ENCODE measurements at places on chromosomes 3 and 15.

GRCh38 chr3:59601486-59601885, 551.7 kb upstream of the CFAP20DC start:
- DNase-seq, result no peak

DNA sequence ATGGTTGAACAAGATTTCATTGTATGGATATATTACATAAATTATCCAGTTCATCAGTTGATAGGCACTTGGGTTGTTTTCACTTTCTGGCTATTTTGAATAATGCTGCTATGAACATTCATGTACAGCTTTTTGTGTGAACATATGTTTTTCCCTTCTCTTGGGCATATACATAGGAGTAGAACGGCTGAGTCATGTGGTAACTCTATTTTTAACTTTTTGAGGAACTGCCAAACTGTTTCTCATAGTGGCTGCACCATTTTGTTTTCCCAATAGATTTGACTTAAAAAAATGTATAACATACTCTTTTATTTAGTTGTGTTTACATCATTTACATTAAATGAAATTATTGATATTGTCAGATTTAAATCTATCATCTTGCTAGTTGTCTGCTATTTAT, 28.8 kb upstream of the RFX7 start:
- no peak for DNase-seq

DNA sequence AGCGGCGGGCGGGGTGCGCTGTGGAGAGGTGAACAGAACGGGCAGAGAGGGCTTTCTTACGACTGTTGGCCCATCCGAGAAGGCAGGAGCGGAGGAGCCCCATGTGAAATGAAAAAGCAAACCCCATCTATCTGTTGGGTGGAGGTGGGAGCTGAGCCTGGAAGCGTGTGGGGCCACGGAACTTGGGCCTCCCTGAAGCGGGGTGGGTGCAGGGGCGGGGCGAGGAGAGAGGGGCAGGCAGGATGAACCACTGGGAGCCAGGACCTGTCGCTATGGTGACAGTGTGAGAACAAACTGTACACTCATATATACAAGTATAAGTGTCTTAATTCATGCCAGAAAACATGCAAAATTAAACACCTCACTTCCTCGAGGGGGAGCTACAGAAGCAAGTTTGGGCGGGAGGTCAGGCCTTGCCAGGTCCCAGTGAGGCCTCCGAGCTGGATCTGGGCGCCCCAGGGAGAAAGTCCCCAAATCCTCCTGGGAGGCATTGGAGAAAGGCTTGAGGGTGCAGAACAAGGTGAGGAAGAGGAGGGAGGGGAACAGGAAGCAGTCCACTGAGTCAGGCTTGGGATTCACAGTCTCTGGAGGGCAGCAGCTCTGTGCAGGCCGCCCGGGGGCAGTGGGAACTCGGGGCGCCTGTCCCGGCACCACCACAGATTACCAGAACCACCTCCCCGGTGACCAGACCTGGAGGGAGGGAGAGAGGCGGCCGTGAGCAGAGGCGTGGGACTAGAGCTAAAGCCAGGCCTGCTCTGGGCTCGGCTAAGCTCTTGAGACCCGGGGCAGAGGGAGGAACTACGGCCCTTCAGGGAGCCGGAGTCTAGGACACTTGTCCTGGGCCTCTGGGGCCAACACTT, 34.8 kb downstream of the RBPMS2 start:
- no peak for DNase-seq

GRCh38 chr3:114417675-114418074, 123.8 kb downstream of the TIGIT start:
- no peak for DNase-seq

DNA sequence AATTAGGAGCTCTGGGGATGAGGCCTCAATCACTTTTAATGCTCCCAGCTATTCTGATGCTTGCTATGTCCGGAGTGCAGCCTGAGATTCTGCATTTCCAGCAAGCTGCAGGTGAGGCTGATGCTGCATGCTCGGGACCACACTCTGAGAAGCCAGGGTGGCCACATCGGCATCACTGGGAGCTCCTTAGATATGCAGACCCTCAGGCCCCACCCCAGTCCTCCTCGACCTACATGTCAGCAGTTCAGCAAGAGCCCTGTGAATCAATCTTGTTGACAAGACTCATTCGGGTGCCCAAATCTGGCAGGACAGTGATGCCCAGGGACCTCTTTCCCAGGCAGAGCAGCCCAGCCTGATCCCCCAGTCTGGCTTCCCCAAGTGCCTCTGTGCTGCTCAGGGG, 44.1 kb upstream of the LCTL start:
- DNase-seq, result no peak

GRCh38 chr15:70701171-70701570, 62.2 kb downstream of the UACA start:
- DNase-seq, result no peak

DNA sequence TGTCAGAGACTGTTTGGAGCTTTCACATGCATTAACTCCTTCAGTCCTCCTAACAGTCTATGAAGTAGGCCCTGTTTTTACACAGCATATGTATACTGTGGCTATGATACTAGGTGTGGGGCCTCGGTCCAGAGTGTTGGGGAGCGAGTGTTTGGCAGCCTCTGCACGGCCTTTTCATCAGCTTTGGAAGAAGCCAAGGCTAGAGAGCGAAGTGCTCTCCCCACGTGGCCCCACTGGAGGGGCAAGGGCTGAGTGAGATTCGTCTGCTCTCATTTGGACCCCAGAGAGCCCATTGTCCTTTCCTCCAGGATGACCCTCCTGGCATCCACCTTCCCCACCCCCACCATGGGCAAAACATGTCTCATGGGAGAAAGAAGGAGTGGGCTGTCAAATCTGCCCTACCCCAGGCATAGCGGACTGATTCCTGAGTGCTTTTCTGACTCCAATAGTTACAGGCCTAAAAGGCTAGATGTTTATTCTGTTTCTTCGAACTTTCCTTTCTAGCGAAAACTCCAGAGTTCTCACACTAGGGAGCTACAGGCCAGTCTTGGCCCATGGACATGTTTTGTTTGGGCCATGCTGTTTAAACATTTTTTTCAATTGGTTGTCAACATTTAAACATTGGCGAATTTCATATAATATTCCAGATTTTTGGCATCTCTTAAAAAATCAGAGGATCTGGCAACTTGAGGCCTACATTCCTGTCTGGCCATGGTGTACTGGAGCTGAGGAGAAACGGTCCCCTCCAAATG, 76.0 kb downstream of the EEFSEC start:
- DNase-seq, result no peak

DNA sequence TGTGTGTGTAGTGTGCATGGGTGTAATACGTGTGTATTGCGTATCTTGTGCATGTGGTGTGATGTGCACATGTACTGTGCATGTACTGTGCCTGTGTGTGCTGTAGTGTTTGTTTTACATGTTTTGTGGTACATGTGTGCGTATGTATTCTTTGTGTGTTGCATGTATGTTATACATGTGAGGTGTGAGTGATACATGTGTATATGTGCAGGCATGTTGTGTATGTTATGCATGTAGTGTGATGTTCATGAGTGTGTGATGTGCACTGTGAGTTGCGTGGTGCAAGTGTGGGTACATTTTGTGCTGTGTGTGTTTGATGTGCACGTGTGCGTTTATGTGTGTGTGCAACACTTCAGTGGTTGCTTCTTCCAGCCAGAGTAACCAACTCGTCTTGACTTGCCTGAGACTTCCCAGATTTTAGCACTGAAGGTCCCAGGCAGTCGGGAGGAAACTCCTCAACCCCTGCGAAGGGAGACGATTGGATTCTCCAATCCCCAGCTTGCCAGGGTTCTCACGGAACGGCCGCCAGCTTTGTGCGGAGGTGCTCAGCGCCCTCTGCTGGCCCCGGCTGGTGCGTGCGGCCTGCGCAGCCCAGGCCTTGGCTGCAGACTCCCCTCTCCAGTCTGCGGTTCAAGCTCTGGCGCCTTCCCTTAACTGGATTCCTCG, 3.6 kb downstream of the GALNT15 start:
- peak; percentile 16 for DNase-seq

DNA sequence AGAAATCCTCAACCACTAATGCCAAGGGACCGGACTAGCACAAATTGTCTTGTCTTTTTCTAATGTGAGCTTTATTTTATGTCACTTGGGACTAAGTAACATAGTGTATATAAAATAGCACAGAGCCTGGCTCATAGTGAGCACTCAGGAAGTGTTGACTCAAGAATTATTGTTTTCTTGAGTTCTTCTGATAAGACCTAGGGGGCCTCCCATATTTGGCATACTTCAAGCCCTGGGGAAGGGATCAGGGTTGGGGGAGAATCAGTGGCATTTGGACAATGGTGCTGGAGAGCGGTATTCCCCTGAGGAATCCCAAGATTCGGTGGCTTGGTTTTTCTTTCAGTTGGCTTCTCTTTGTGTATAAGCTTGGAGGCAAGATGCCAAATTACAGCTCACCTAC, 19.4 kb downstream of the ZNF80 start:
- no peak for DNase-seq
